ENCODE measurements at places on chromosomes 4 and X. TPM values are rescaled to one million over a fixed set of nuclear protein-coding genes. Genes with fewer than 3 reads are reported as not detected.

The CCKAR gene
- 25.2 TPM for total RNA-seq

The DIPK2B gene
- 0.15 TPM for total RNA-seq

The NUDT10 gene
- total RNA-seq, result 5.2 TPM

The FAM184B gene
- not detected for total RNA-seq

The GRIA3 gene
- total RNA-seq, result 3.3 TPM

The CTAG1A gene
- not detected for total RNA-seq

The AR gene
- total RNA-seq, result 16.0 TPM

The IGSF1 gene
- total RNA-seq, result not detected

The LDOC1 gene
- 6.8 TPM for total RNA-seq

The BEX2 gene
- 0.73 TPM for total RNA-seq

Measured in smooth muscle cell of trachea (primary cell).